ENCODE measurements at places on chromosomes 3 and 15. TPM values are rescaled to one million over a fixed set of nuclear protein-coding genes. Genes with fewer than 3 reads are reported as not detected.

The GALNT15 gene
- 6.0 TPM for total RNA-seq

The CHRNA7 gene
- 3.8 TPM for total RNA-seq

The SCN5A gene
- 3.1 TPM for total RNA-seq

The EPHA3 gene
- total RNA-seq: 158 TPM

The GOLGA6L25 gene
- total RNA-seq: not detected

The SPINK8 gene
- total RNA-seq: not detected

The DNAH12 gene
- total RNA-seq: 0.37 TPM

The MAP1A gene
- total RNA-seq: 14.3 TPM

The GABRA5 gene
- 0.85 TPM for total RNA-seq

The CNBP gene
- total RNA-seq: 237 TPM

The ITGB5 gene
- total RNA-seq: 32.9 TPM

The CFAP92 gene
- total RNA-seq: 1.9 TPM

The ARRDC4 gene
- total RNA-seq: 36.7 TPM

The PFKFB4 gene
- 4.7 TPM for total RNA-seq

The PLA2G4E gene
- total RNA-seq: not detected

The ARGFX gene
- not detected for total RNA-seq

The HRG gene
- total RNA-seq: not detected

The VGLL3 gene
- 36.2 TPM for total RNA-seq

The C15orf40 gene
- 15.7 TPM for total RNA-seq

The TERC gene
- total RNA-seq: 108 TPM

The ITIH1 gene
- not detected for total RNA-seq

The TUSC2 gene
- 4.5 TPM for total RNA-seq

The MUSTN1 gene
- total RNA-seq: 2.9 TPM

The C3orf70 gene
- 29.9 TPM for total RNA-seq

The CX3CR1 gene
- 5.6 TPM for total RNA-seq

The HACD2 gene
- total RNA-seq: 38.3 TPM

The RYR3 gene
- 10.5 TPM for total RNA-seq

The SCN11A gene
- total RNA-seq: 11.8 TPM

The KBTBD13 gene
- 0.32 TPM for total RNA-seq

The GUCA1C gene
- not detected for total RNA-seq

The SERINC4 gene
- total RNA-seq: not detected

The TJP1 gene
- 149 TPM for total RNA-seq

The MYO1E gene
- total RNA-seq: 60.0 TPM

All from urinary bladder (tissue), 4 donors.